ENCODE measurements at places on chromosomes 5 and 9. TPM values are rescaled to one million over a fixed set of nuclear protein-coding genes. Genes with fewer than 3 reads are reported as not detected.

DNA sequence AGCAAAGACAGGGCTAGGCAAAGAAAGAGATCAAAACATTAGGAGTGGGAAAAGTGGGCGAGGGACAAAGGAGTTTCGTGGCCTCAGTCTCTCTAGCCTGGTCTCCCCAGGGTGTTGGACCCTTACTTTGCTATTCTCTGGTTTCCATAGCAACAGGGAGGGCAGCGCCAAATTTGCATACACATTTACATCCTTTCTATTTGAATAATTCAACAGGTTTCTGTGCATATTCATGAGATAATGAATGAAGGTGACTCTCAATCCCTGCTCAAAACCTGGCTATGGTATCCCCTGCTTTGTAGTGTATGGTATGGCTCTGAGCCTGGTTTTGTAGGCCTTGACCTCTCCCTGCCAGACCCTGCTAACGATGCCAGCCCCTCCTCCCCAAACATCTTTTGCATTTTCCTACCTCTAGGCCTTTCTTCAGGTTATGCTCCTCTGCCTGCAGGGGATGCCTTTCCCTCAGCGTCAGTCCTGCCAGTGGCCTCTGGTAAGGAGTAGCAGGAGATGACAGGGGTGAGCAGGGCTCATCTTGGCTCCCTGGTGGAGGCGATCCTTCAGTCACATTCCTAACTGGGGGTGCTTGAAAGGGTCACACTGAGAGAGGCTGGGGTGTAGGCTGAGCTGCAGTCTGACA is 9.8 kb downstream of the RPP25L start:
- no peak for DNase-seq
- no peaks in the 10 kb centered on the region for H3K36me3 ChIP-seq
- H3K4me1 ChIP-seq, result no peaks in the 10 kb centered on the region
- H3K27me3 ChIP-seq, result no peaks in the 10 kb centered on the region
- H3K27ac ChIP-seq, result no peak overlapping the region
- H3K4me3 ChIP-seq, result no peak overlapping the region

DNA sequence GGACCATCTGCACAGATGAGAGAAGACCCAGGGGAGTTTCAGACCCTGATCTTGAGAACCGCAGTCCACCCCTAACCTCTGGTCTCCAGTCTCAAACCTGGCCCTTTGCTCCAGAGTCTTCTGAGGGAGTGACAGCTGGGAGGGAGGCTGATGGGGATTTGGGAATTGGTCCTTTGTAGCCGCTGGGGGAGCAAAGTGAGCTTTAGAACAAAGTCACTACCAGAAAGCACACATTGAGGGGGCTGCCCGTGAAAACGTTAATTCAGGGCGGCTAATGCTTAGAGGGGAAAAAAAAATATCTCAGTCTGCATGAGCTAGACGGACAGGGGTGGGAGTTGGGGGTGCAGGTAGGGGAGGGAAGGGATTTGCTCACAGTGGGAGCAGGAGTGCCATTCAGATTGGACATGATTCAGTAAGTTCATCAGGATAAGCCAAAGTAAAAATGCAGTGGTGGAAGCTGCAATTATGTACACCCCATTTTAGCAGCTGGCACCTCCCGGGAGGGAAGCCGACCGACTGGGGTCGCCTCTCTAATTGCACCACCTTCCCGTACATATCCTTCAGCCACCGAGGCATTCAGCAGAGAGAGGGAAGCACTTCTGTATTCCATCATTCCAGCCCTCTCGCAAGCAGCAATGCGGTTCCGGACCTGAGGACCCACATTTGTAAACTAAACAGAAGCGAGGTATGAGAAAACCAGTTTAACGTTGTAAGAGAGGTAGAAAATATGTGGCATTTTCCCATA is 123.4 kb upstream of the RETREG1 start:
- no peaks in the 10 kb centered on the region for H3K27me3 ChIP-seq
- DNase-seq, result no peak
- no peak overlapping the region for H3K27ac ChIP-seq
- H3K4me3 ChIP-seq, result no peak overlapping the region
- H3K4me1 ChIP-seq, result no peaks in the 10 kb centered on the region

GRCh38 chr5:206406-206805 is 11.5 kb downstream of the CCDC127 start:
- no peak overlapping the region for H3K4me3 ChIP-seq
- no peak for DNase-seq
- H3K27me3 ChIP-seq, result no peaks in the 10 kb centered on the region
- H3K36me3 ChIP-seq, result no peaks in the 10 kb centered on the region
- H3K4me1 ChIP-seq, result no peaks in the 10 kb centered on the region

Gene PRR7
- total RNA-seq, result 3.9 TPM

DNA sequence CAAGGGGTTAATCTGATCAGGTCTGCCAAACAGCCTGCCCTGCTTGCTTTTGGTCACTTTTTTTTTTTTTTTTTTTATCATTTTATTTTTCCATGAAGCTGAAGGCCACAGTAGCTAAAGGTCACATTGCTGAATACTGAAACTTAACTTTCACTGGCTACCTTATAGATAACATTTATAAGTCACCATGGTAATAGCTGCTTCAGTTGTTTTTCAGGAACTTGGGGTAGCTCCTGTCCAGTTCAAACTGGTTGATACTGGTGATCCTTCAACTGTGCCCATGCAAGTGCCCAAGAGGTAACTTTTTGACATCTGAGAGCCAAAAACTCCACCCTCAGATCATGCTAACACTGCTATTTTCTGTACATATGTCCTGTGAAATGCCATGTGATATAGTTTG is 68.3 kb upstream of the RGS7BP start:
- H3K27me3 ChIP-seq, result no peaks in the 10 kb centered on the region
- no peak overlapping the region for H3K27ac ChIP-seq
- DNase-seq, result no peak
- H3K4me1 ChIP-seq, result no peaks in the 10 kb centered on the region
- H3K4me3 ChIP-seq, result no peak overlapping the region

Gene LIX1
- total RNA-seq, result 0.61 TPM

- no peaks in the 10 kb centered on the region for H3K4me1 ChIP-seq
- H3K4me3 ChIP-seq, result no peak overlapping the region
Observed at GRCh38 chr5:135478938-135479337, 26.8 kb upstream of the TIFAB start.

GRCh38 chr9:111963995-111964394 is 67.4 kb downstream of the UGCG start:
- H3K27ac ChIP-seq, result no peak overlapping the region
- H3K36me3 ChIP-seq, result no peaks in the 10 kb centered on the region
- H3K4me1 ChIP-seq, result peaks cover 5% of the 10 kb centered on the region
- no peaks in the 10 kb centered on the region for H3K27me3 ChIP-seq

DNA sequence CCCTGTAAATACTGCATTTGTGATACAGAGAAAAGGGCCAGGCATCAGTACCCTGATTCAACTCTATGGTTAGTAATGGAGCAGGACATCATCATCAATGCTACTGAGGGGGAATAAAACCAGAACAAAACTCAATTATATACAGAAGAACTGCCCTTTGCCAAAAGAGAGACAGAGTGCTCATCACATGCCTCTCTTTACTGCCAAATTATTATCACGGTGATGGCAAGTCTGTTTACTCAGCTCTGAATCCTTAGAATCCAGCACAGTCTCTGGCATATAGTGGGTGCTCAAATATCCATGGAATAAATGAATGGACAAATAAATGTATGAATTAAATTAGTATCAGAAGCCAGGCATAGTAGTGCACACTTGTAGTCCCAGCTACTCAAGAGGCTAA is 130.2 kb downstream of the TTC39B start:
- no peaks in the 10 kb centered on the region for H3K27me3 ChIP-seq
- H3K4me1 ChIP-seq, result no peaks in the 10 kb centered on the region
- H3K4me3 ChIP-seq, result no peak overlapping the region
- H3K36me3 ChIP-seq, result no peaks in the 10 kb centered on the region
